ENCODE measurements at places on chromosomes 5 and 9.
A peak's percentile ranks its signal among the peaks of the same experiment; 100 is the strongest.

- peak; percentile 37 for DNase-seq
These were observed 18.3 kb downstream of the PSAT1 start for GRCh38 chr9:78314953-78315870.

DNA sequence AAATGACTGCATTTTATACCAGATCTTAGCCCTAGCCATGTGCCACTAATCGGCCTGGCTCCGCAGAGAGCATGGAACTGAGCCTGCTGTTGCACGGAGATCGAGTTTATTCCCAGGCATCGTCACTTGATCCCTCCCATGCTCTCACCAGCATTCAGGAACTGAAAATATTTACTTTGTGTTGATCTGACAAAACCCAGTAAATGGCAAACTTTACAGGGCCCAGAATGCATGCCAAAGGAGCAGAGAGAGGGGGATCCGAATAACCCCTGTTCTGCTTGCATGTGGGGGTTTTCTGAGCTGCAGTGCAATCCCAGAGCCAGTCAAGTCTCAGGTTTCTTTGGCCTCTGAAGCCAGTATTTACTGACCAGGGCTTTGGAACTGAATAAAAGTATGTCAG lies 87.3 kb downstream of the GAS1 start:
- DNase-seq: no peak

GRCh38 chr9:38251036-38251860 lies 141.3 kb upstream of the ALDH1B1 start:
- peak; percentile 11 for DNase-seq

GRCh38 chr5:155101697-155102096 lies 88.1 kb downstream of the KIF4B start:
- no peak for DNase-seq

DNA sequence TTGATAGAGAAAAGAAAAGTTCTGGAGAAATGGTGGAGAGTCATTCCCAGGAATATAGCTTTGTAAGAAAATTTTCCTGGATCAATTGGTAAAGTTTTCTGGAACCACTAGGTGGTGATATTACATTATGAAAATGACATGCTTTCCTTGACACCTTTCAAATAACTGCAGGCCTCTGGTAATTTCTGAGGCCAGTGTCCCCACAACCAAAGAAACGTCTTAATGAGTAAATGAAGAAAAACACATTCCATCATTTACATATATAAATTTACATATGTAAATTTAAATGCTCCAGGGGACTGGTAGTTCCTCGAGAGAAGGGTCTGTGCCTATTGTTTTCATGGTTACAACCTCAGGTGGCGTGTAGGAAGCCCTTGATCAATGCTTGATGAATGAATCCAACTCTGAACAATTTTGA lies 17.2 kb upstream of the RGS3 start:
- no peak for DNase-seq

DNA sequence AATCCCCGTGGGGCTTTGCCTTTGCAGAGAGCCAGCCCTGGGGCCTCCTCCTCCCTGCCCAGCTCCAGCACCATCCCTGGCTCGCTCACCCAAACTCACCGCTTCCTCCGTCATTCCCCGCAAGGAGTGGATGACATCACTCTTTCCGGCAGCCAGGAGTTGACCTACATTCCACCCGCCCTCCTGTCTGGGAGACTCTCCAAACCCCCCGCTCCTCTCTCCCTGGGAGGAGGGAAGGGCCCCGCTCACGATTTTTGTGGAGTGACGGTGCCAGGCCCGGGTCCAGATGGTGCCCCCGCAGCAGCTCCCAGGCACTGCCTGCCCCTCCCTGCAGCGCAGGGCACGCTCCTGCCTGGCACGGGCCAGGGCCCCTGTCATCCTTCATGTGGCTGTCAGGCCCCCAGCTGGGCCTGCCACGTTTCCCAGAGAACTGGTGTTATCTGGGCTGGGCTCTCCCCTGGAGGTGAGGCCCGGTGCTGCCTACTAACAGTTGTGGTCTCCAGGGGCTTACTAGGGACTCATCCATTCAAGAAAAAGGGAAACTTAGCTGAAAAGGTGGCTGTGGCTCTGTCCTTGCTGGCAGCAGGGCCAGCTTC lies 52.3 kb downstream of the NTNG2 start:
- DNase-seq: no peak

DNA sequence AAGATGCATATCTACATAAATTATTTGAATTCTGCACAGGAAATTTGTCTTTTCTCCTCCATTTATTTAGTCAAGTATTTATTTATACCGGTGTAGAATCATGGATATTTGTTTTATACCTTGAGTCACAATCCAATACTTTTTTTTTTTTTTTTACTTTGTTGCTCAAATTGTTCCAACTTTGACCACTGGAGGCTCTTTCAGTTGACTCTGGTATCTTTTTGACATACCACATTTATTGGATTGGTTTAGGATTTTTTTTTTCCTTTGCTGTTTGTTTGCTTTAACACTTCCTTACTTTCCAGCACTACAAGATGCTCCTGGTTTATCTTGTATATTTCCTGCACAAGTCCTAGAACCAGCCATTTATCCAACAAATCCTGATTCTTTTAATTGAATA lies 543.1 kb upstream of the RIOK2 start:
- DNase-seq: no peak

GRCh38 chr5:176762489-176762888 lies 47.9 kb upstream of the UNC5A start:
- DNase-seq: peak; percentile 17

GRCh38 chr5:166535641-166536040 lies 1755.8 kb upstream of the WWC1 start:
- no peak for DNase-seq

- DNase-seq: no peak
These were observed 8.4 kb upstream of the RXRA start for GRCh38 chr9:134317790-134318414.

DNA sequence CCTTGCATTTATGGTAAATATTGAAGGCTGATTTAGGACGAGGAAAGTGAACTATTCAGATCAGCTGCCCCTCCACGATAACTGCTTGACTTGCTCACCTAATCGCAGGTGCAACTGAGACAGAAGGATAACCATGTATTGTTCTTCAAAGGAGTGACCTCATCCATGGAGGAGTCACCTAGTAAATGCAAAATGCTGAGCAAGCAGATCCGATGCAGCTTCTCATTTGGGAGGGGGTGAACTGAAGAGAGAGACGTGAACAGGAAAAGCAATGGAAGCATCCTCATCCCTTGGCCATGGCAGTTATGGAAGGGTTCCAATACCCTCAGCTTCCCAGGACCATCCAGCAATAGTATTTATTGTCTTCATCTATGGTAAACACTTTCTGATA lies 47.5 kb downstream of the RASGRF2 start:
- DNase-seq: peak; percentile 69

GRCh38 chr9:19030899-19031298 lies 2.1 kb downstream of the SAXO1 start:
- DNase-seq: no peak

GRCh38 chr5:168443533-168443932 lies 42.7 kb upstream of the RARS1 start:
- no peak for DNase-seq

DNA sequence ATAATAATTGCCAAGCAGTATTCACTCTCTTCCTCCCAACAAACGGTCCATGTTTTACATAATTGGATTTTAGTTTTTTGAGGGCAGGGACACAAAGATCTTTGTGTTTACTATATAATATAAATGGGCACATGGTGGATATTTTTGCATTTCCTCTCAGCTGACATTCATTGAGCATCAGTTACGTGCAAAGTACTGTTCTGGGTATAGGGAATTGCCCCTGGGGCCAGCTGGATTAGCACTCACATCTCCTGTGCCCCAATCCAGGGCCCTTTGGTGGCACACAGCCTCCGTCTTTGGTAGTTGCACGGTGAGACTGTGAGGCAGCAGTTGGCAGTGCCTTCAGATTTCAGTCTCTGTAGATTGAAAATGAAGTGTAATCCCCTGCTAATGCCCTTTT lies 1.6 kb downstream of the TDRD7 start:
- DNase-seq: no peak

GRCh38 chr5:66981266-66982055 lies 215.1 kb downstream of the CD180 start:
- no peak for DNase-seq

GRCh38 chr5:17255471-17256021 lies 38.1 kb downstream of the BASP1 start:
- DNase-seq: no peak

GRCh38 chr9:69944816-69945215 lies 98.8 kb upstream of the MAMDC2 start:
- no peak for DNase-seq

DNA sequence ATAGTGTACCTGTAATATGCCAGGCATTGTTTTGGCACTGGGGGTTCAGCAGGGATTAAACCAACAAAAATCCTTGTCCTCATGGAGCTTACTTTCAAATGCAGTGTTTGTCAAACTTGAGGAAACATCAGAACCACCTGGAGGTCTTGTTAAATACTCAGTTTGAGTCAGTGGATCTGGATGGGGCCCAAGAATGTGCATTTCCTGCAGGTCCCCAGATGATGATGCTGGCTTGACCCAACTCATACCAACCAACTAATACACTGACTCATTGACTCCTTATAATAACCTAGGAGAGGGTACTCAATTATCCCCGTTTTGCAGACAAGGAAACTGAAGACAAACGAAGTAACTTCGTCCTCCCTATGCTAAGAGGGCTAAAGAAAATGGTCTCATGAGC lies 11.3 kb downstream of the WWC1 start:
- DNase-seq: no peak

- DNase-seq: no peak
These were observed 1.8 kb upstream of the LRRC14B start for GRCh38 chr5:189486-189885.

GRCh38 chr9:136965771-136966484 lies 11.4 kb upstream of the PTGDS start:
- DNase-seq: no peak

- DNase-seq: no peak
These were observed 20.9 kb downstream of the KLHL3 start for GRCh38 chr5:137714946-137715345.

DNA sequence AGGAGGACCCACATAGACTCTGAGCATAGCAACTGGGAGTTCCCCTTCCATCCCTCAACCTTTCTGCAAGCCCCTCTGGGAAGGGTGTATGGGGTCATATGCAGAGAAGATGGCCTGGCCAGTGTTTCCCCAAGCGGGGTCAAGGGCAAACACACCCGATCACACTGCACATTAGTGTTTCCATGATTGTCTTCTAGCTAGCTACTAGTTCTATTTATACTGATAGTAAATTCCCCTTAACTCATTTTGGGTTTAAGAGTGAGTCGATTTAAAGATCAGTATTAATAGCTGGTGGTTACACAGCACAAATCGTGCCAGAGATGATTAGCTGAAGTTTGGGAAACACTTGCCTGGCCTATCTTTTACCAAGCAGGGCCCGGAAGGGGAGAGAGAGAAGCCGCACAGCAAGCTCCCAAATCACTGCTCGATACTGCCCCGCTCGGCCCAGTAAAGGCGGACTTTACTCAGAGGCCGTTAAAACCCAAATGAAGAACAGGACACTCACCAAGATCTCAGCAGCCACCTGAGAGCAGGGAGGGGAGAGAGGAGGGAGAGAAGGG lies 29.4 kb upstream of the TNIP1 start:
- no peak for DNase-seq

DNA sequence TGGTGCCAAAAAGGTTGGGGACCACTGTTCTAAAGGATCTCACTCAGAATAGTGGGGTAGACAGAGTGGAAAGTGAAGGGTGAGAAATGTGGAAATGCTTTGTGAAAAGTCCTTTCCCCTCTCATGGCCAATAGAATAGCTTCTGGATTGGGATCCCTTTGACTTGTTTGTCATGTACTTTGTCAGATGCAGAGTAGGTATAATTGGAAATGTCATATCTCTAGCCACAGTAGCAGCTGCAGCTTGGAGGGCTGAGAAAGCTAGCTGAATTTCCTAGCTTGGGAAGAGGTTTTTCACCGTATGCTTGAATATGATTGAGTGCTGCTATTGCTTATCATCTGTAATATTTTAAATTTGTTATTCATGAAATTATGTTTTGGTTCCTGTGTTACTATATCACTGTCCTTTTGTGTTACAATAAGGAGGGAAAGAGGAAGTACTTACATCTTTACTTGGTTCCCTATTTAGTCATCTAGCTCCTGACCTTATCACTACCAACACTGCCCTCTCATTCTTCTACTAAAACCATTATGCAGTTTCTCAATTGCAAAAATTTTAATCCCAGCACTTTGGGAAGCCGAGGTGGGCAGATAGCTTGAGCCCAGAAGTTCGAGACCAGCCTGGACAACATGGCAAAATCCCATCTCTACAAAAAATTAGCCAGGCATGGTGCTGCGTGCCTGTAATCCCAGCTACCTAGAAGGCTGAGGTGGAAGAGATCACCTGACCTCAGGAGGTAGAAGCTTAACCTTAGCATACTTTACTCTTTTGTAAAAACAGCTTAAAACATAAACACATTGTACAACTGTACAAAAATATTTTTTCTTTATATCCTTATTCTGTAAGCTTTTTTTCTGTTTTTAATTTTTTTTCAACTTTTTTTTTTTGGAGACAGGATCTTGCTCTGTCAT lies 12.4 kb downstream of the SLC30A5 start:
- no peak for DNase-seq

GRCh38 chr5:117084067-117084466 lies 509.4 kb upstream of the SEMA6A start:
- DNase-seq: no peak

DNA sequence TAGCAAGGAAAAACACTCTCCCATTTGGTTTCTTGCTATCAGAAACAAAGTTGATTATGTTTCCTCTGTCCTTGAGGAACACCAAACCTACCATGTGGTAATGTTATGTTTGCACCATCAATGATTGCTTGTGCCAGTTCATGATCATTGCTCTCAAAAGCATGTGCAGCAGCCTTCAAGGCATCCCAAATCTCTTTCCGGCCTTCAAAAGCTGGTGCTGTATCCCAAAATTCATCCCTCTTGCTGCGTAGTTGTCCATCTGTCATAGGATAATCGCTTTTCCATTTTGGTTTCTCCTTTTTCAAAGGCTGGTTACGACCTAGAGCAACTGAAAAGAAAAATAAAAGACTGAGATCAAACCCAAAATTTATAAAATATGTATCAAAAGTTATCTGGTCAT lies 40.1 kb downstream of the EFCAB9 start:
- no peak for DNase-seq

DNA sequence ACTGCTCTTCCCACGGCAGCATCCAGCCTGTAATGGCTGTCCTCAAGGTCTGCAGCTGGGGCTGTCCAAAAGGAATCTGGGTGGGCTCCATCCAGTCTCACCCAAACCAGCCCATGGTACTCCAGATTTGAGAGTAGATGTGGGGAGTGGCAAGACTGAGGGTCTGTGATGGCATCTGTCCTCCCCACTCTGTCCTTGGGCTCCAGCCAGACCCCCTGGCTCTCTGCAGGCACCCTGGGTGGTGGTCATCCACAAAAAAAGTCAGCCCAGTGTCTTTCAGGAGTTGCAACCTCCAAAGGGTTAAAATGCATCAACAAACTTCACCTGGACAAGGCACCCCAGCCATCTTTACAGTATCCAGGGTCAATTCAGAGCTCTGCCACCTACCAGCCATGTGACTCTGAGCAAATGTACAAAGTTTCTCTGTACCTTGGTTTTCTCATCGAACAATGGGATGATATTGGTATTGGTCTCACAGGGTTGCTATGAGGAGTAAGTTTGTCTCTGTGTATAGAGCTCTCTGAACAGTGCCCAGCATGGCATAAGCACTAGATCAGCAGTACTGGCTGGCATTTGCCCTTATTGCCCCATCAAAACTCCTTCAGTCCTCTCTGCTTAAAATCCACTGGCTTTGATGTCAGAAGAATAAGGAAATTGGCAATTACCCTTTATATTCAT lies 7.3 kb upstream of the S1PR3 start:
- peak; percentile 35 for DNase-seq

- DNase-seq: no peak
These were observed 6.8 kb downstream of the TTC39B start for GRCh38 chr9:15300218-15300617.

- no peak for DNase-seq
These were observed 188.4 kb downstream of the SLC12A2 start for GRCh38 chr5:128271859-128272464.

Measured in activated CD8-positive, alpha-beta memory T cell treated with anti-CD3 and anti-CD28 coated beads for 24 hours (primary cell).